ENCODE measurements at places on chromosomes 1 and 21.

DNA sequence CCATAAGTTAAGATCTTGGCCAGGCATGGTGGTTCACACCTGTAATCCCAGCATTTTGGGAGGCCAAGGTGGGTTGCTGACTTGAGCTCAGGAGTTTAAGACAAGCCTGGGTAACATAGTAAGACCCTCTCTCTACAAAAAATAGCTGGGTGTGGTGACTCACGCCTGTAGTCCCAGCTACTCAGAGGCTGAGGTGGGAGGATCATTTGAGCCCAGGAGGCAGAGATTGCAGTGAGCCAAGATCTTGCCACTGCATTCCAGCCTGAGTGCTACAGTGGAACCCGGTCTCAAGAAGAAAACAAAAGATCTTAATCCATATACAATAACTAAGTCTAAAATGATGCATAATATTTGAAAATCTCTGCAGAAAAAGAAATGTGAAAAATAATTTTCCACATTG, 165.5 kb upstream of the NR5A2 start:
- no peak for DNase-seq

- DNase-seq, result no peak
Observed at GRCh38 chr1:33726274-33726804, 137.5 kb upstream of the HMGB4 start.

- no peak for DNase-seq
Observed at GRCh38 chr1:11765661-11766428, 3.9 kb downstream of the C1orf167 start.

GRCh38 chr1:71422221-71422620, 341.4 kb upstream of the ZRANB2 start:
- DNase-seq, result no peak

DNA sequence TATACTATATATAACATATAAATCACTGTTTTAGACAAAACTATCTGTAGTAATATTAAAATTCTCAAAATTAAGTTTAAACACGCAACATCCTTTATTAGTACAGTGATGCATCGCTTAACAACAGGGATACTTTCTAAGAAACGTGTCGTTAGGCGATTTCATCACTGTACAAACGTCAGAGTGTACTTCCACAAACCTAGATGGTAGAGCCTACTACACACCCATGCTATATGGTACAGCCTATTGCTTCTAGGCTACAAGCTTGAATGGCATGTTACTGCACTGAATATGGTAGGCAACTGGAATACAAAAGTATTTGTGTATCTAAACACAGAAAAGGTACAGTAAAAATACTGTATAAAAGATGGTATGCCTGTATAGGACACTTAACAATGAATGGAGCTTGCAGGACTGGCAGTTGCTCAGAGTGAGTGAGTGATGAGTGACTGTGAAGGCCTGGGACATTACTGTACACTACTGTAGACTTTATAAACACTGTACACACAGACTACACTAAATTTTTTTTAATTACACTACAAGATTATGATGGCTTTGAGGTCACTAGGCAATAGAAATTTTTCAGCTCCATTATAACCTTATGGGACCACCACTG, 10.5 kb downstream of the FOXJ3 start:
- DNase-seq, result no peak

DNA sequence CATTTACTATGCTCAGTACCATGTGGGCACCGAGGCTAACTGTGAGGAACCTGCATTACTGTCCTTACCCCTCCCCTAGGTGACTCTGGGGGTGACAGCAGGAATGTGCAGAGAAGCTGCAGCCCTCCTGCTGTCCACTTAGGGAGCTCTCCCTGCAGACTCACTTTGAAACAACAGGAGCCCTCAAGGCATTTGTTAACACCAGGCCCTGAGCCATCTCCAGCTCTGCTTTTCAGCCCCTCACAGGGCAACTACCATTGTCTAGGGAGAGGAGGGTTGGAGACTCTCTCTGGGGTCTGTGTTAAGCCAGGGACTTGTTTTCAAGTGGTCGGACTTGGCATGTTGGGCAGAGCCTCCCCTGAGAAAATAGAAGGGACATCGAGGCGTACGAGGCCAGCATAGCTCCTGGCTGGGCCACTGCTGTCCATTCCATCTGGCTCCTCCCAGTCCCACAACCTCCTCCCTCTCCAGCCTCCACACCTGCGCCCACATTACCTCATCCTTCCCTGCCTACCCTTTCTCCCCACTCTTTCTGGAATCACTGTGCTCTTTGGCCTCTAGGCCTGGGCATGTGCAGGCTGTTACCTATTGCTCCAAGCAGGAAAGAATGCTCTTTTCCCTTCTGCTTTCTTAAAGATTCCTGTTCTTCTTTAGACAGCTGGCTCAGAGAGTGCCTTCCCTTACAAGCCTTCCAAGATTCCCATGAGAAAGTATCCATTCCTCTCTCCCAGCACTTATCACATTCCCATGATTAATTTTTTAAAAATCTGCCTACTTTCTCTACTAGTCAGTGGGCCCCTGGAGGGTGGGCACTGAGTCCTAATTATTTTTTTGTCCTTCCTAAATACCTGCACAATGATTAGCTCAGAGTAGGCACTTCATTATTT, 102.7 kb upstream of the GCLM start:
- DNase-seq, result no peak

GRCh38 chr1:221620437-221621384, 121.2 kb downstream of the DUSP10 start:
- DNase-seq, result no peak

DNA sequence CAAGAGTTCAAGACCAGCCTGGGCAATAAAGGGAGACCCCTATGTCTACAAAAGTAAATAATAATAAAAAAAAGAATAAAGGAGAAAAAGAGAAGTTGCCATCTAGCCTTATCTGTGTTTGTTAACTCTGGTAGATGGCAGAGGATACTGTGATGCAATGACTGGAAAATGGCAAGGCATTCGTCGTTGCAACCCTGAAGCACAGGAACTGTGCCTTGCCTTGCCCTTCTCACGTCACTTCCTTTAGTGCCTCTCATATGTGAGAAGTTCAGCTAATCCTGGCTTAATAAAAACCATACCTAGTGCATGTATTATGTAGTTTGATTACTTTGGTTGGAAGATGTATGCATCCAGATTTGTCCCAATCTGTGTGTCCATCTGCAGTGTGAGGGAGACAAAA, 25.8 kb upstream of the PIGC start:
- no peak for DNase-seq

DNA sequence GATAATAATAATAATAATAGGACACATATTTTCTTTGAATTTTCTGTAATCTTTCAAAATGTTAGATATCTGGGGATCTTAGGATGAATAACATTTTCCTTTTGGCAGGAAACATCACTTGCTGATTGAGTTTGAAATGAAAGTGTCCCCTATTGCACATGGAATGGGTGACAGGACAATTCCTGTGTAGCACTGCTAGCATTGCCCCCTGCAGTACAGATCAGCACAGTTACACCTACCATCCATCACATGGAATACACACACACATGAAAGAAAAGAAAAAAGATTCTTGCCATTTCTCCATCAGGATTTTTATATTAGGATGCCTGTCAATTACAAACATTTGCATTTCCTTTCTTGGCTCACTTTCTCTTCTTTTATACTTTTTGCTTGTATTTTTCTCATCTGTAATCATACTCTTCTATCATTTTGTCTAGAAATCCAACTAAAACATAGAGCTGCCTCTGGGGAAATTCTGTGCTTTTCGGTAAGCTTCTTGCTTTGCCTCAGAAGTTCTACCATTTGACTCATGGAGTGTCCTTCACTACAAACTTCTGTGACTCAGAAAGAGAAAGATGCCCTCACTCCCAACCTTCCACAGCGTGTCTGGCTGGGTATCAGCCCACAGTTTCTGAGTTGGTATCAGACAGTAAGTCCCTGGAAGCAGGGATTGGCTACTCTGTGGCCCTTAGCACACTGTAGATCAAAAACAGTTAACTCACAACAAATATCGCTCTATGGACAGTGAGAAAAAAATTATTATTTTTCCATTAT, 641.2 kb downstream of the PTPRC start:
- DNase-seq, result no peak

- DNase-seq, result no peak
Observed at GRCh38 chr1:60599574-60599973, 482.8 kb upstream of the NFIA start.

DNA sequence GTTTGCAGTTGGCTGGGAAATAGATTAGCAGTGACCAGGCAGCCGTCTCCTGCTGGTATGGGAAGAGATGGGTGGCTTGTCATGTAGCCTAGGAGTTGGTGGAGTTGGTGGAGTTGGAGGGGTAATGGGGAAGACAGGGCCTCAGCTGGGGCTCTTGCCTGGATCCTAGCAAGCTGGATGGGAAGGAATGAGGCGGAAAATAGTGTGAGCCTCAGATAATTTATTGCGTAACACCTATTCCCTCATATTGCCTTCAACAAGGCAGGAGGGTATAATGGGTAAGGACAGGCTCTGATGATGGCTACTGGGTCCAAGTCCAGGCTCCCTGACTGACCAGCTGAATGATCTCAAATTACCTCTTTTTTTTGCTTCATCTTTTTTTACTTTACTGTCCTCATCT, 12.6 kb downstream of the MAP7D1 start:
- DNase-seq, result no peak

DNA sequence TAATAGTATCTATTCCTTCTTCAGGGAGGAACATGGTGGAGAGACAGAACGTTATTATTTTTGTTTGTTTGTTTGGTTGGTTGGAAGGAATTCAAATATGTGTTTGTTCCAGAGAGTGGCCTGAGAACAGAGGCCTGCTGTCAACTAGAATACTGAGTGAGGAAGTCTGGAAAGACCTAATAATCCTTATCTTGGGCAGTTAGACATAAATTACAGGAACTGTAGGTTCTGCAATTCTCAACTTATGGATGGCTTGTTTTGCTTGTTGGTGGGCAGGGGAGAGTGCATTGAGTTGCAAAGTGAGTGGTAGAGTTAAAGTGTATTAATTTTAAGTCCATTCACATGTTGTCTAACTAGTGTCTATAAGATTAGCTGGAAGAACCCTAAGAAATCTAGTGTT, 197.6 kb downstream of the BACH1 start:
- DNase-seq, result no peak

- no peak for DNase-seq
Observed at GRCh38 chr1:213335084-213335483, 284.0 kb downstream of the RPS6KC1 start.

DNA sequence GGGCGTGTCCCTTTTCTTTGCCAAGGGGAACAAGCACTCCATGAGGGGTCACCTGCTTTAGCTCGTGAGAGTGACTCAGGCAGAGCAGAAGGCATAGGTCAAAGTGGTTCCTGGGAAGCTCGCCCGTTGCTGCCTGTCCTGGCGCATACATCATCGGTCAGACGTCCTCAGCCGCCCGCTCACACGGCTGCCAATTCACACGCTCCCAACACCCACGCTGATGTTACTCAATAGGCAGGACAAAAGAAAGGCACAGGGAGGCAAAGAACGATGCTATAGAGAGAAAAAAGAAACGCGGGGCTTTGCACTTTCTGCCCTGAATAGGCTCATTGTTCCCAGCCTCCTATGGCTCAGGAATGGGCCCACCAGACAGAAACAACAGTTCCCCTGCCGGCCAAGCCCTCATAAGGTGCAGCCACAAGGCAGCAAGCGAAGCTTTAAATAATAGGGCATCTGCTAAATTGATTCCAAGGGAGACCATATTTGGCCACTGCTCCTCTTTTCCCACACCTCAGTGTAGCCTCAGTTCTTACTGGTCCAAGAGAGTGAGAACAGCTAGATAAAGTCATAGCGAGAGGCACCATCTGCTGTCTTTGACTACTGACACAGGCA, 38.7 kb downstream of the VTCN1 start:
- DNase-seq, result no peak

DNA sequence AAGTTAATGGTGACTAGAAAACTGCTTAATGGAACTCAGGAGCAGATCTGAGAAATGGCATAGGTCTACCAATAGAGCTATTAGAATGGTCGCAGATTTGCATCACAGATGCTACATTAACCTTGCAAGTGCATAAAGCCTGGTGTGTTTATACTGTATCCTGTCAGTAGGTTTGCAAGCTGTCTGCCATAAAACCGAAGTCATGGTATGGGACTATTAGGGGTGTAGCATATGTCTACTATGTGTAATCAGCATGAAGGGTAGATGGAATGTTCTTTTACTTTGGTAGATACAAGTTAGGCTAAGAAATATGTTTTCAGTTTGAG, 574.2 kb upstream of the ADGRL2 start:
- DNase-seq, result no peak

DNA sequence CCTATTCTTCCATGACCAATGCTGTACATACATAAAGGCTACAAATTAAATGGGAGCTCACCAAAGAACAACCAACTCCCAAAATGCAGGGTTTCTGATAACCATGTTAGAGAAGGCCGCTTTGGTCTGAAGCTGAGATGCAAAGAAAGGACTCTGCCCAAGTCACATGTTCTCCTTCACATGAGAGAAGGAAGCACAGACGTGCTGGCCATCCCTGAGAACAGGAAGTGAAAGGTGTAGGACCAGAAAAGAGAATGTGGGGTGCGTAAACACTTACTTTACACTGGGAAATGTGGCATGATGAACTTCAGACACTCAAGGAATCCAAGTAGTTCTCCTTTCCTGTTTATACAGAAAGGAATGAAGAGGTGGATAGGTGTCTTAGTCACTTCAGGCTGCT, 31.7 kb upstream of the TADA1 start:
- no peak for DNase-seq

DNA sequence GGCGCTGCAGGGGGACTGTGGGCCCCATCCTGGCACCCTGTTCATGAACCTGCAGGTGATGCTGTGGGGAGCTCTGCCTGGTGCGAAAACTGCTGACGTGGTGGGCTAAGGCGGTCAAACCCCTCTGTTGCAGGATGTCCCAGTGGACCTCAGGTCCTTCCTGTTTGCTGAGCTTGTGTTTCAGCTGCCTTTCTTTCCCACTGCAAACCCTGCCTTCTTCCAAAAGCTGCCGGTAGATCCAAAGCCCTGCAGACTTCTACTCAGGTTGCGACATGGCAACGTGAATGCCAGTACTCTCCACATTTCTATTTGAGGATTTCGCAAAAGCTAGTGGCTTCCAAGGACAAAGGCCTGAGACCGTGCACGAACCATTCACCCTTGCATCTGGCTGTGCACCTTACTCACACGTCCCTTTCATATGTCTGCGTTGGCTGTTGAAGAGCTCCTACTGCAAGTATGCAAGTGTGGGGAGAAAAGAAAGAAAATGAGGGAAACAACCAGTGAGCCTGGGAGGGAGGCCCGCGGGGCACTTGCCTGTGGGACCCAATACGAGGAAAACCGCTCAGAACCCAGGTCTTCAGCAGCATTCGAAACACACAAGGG, 6.2 kb upstream of the RRP1 start:
- no peak for DNase-seq

All from stimulated activated CD8-positive, alpha-beta memory T cell treated with anti-CD3 and anti-CD28 coated beads, Interleukin-15, amount 100 ng/mL, for 24 hours (primary cell).